Stimulated activated CD8-positive, alpha-beta memory T cell treated with anti-CD3 and anti-CD28 coated beads, Interleukin-7, amount 100 ng/mL, for 48 hours (primary cell): ENCODE measurements at places on chromosomes 5 and 9.

GRCh38 chr9:116476935-116477381 is 210.1 kb upstream of the TRIM32 start:
- no peak for DNase-seq

- no peak for DNase-seq
Observed at GRCh38 chr5:42390115-42390514, 33.1 kb upstream of the GHR start.

DNA sequence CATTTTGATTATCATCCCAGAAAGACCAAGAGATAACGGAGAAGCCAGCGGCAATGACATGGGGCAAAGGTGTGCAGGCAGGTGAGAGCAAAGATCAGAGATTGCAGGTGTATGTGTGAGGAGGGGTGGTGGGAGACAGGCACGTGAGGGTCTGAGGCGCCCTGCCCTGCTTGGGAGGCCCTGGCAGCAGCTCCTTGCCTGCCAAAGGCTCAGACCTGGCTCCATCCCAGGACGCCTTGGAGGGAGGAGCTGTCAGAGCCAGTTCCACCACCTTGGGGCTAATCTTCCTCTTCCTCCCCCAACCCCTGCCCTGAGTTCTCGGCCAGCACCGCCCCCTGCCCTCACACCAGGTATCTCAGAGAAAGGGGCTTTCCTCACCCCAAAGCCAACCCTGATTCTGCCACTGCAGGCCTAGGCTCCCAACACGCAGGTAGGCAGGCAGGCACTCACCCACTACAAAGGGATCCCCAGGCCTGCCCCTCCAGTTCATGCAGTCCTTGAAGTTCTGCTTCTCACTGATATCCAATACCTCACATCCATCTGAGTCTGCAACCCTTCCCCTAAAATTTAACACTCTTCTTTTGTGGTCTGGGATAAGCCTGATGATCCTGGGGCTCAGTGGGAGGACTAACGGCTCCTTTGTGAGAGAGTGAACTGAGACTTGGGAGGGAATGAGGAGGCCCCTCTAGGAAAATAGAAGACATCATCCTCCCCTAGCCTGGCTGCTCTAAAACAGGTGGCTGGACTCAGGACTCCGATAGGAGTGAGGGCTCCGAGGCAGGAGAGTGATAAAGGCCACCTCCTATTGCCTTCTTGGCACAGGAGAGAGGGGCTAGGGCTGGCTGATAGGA is 1.8 kb downstream of the AQP3 start:
- no peak for DNase-seq

DNA sequence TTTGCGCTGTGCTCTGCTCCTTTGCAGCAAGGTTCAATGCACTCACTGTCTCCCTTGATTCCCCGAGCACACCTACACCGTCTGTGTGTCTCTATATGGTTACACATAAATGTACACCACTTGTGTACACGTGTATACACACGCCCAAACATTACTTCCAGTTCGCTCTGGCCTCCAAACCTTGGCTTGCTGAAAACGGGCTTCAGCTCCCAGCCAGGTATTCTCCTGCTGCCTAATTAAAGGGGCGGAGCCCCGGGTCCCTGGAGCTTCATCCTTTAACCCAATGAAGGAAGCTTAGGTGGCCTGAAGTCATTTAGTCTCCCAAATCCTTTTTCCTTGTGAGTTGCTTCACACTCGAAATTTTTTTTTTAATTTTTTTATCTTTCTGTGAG is 4.6 kb downstream of the ISL1 start:
- DNase-seq, result no peak

DNA sequence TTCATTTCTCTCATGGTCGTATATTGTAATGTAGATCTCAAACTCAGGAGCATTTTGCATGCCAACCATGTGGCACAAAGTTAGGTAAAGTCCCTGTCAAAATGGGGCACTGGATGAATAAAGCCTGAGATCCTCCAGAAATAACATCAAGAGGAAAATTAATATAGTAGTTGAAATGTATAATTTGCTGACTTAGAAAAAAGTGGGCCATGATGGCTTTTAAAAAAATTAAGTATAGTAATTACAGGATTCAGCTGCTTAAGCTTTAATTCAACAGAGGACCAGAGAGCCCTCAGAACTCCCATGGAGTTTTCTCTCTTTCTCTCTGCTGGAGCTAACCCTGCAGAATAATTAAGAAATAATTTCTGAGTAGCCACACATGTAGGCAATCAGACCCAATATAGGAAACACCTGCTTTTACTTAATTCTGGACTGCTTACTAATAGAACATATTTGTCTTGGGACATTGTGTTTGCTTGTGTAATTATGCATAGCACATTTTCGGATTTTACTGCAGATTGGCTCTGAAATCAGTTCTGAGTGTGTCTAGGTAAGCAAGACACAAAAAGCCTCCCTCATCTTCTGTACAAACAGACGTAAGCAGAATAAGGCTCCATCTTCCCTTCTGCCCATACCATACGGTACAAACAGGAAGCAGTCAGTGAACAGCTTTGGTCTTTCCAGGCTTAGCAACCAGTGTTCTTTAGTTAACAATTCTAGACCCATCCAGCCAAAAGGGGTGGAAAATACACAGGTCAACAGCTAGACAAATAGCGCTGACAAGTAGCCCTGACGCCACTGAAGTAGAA is 26.5 kb upstream of the PCSK1 start:
- no peak for DNase-seq

DNA sequence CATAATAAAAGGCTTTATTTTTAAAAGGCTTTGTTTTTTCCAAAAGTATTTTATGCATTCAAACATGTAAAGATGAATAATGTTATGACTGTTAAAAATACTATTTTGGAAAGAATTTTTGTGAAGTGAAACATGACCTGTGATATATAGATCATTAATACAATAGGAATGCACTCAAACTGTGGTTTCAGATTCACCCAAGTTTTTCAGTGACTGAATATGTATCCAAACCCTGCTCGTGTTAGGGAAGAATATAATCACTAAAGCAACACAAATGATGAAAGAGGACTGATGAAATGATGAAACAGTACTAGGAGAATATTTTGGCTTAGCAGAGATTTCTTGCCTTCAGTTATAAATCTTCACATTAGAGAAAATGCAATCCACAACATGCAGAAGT is 278.0 kb downstream of the ADAMTS6 start:
- DNase-seq, result no peak

GRCh38 chr5:156716591-156717380 is 133.3 kb upstream of the PPP1R2B start:
- no peak for DNase-seq

DNA sequence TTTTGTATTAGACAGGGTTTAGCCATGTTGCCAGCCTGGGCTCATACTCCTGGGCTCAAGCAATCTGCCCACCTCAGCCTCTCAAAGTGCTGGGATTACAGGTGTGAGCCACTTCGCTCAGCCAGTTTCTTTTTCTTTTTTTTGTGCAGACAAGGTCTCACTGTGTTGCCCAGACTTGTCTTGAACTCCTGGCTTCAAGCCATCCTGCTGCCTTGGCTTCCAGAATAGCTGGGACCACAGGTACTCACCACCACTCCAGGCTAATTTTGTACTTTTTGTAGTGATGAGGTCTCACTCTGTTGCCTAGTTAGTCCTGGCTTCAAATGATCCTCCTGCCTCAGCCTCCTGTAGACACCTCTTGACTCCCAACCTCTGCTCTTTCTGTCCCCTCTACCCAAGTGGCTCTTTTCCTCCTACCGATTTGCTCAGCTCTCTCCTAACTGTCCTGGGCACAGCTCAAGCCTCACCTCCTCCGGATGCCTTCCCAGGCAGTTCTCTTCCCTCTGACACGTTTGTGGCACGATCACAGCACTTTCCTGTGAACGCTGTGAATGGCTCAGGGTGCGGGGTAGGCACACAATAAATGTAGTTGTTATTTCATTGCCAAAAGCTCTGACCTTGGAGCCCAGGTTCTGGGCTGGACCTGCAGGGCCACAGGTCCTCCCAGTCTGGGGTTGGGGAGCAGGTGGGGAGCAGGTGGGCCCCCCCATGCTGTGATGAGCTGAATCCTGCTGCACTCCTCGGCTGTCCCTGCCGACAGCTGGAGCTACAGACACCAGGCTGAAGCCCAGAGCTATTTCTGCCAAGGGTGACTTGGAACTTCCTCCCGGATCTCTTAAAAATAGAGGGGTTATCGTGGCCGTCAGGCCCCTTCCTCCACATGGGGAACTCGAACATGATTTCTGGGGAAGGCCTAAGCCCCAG is 23.9 kb downstream of the GFI1B start:
- DNase-seq, result no peak

DNA sequence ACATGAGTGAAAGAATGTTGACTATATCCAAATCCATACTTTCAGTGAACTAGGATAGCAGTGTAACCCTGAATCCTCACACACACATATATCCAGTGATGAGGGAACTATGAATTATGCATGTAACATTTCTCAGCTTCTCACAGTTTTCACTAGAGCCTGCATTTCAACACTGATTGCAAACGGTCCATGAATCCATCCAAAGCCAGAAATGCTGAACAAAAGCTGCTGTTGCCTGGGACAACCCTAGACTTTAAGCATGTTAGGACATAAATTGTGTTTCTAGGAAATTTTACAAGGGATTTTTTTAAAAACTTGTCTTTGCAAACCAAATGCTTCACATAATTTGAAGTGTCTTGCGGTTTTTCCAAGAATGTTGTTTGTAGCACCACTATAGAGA is 2010.0 kb upstream of the WWC1 start:
- no peak for DNase-seq

- DNase-seq, result no peak
Observed at GRCh38 chr9:75624998-75625397, 265.5 kb upstream of the PCSK5 start.

- no peak for DNase-seq
Observed at GRCh38 chr5:37120270-37120669, 128.9 kb downstream of the CPLANE1 start.

GRCh38 chr5:55582256-55582655 is 47.5 kb upstream of the PLPP1 start:
- no peak for DNase-seq
